ENCODE measurements at places on chromosomes 1 and 21. TPM values are rescaled to one million over a fixed set of nuclear protein-coding genes. Genes with fewer than 3 reads are reported as not detected.
A peak's percentile ranks its signal among the peaks of the same experiment; 100 is the strongest.

The RPF1 gene
- total RNA-seq = 65.4 TPM

GRCh38 chr21:36692114-36692834, 6.6 kb upstream of the SIM2 start:
- no peak for DNase-seq

The KIF14 gene
- 2.0 TPM for total RNA-seq

DNA sequence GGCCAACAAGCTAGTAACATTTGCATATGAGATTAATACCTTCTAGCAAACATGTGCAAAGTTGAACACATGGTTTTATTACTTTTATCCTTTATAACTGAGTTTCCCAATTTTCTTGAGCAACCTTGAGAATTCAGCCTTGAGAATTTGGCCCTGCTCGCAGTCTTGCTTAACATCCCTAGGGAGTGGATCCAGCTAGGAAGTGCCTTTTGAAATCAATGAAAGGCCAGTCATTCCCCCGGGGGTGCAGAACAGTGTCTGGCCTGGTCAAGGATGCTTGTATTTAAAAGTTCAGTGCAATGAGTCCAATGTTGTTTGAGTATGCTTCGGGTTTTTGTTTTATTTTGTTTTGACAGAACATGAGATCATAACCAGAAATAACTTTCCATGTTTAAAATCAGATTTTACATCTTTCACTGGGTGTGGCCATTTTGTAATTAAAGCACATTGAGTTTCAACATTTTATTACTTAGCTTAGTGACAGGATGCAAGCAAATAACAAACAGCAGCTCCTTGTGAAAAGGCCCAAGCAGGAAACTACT, 16.7 kb downstream of the PALMD start:
- DNase-seq = no peak

DNA sequence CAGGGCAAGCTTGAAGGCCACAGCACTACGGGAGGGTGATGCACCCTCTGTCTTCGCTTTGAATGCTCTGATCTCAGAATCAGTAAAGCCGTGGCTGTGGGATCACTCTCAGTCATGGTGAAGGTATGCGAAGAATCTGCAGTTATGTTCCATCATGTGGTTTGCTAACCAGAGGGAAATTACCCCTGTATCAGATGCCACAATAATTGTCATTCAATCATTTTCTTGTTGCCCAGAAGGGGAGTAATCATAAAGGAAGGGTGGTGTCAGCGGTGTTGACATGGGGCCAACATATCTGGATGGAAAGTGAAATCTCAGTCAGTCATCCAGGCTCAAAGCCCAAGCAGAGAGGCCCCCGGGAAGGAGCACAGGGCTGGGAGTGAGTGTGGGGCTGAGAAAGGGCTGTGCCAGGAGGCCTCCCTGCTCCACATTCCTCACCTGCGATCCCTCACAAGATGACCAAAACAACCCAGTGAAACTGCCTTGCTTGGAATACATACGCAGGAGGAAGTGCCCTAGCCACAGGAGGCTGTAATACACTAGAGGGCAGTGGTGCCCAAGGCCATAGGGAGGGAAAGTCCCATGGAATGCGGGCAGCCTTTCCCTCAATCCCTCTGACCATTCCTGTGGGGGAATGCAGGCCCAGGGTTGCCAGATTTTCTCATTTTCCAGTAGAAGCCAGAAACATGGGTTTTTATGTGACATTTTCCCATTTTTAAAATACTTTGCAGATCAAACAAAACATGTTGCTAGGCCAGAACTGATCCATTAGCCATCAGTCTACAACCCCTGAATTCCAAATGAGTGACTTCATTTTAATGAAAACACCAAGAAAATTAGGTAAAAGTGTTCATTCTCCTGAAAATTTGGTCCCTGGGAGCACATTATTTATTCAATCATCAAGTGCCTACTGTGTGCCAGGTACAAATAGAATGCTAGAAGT, 95.7 kb upstream of the VANGL1 start:
- DNase-seq = peak; percentile 93

GRCh38 chr1:59494145-59494833, 197.4 kb downstream of the FGGY start:
- DNase-seq = no peak

The PHGDH gene
- total RNA-seq = 163 TPM

- peak; percentile 91 for DNase-seq
These were observed 195.7 kb downstream of the ROR1 start for GRCh38 chr1:63969441-63969901.

- no peak for DNase-seq
These were observed 182.5 kb upstream of the SGIP1 start for GRCh38 chr1:66351478-66351877.

The HOOK1 gene
- 8.9 TPM for total RNA-seq

The TCEA3 gene
- total RNA-seq = 6.8 TPM

GRCh38 chr1:210344706-210345105, 16.0 kb downstream of the HHAT start:
- DNase-seq = no peak

The CCDC190 gene
- total RNA-seq = not detected

GRCh38 chr1:200035397-200035955, 8.0 kb downstream of the NR5A2 start:
- no peak for DNase-seq

DNA sequence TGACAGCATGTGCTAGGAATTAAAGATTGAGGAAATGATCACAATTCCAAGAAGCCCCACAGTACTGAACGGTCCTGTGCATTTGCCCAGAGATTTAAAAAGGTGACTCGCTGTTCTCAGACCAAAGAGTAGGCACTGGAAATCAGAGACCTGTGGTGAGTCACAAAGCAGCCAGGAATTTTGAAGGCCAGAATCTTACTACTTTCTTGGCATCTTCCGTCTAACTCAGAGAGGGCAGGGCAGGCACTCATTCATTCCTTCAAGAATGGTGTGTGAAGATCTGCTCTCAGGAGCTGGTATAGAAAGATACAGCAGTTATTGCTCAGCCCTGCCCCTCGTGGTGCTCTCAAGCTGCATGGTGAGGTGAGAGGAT, 57.9 kb downstream of the BRINP2 start:
- DNase-seq = peak; percentile 74

The ICOSLG gene
- 1.6 TPM for total RNA-seq

The MAP1LC3C gene
- total RNA-seq = 0.27 TPM

DNA sequence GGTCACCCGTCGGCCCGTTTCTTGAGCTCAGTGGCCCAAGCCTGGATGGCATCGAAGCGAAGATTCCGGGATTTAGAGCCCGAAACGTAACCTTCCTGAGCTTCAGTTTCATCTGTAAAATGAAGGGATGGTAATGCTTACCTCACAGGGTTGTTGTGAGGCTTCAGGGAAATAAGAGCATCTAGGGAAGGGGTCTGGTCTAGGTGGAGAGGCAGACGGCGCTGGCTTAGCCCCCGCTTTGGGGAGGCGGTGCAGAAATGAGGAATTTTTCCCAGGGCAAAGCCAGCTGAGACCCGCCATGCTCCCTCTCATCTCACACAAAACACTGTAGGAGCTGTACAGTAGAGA, 717 bp upstream of the MYCL start:
- DNase-seq = no peak

GRCh38 chr1:246005067-246005466, 502.0 kb downstream of the SMYD3 start:
- peak; percentile 84 for DNase-seq

- DNase-seq = no peak
These were observed 892.6 kb downstream of the MRPL39 start for GRCh38 chr21:24714646-24715200.

DNA sequence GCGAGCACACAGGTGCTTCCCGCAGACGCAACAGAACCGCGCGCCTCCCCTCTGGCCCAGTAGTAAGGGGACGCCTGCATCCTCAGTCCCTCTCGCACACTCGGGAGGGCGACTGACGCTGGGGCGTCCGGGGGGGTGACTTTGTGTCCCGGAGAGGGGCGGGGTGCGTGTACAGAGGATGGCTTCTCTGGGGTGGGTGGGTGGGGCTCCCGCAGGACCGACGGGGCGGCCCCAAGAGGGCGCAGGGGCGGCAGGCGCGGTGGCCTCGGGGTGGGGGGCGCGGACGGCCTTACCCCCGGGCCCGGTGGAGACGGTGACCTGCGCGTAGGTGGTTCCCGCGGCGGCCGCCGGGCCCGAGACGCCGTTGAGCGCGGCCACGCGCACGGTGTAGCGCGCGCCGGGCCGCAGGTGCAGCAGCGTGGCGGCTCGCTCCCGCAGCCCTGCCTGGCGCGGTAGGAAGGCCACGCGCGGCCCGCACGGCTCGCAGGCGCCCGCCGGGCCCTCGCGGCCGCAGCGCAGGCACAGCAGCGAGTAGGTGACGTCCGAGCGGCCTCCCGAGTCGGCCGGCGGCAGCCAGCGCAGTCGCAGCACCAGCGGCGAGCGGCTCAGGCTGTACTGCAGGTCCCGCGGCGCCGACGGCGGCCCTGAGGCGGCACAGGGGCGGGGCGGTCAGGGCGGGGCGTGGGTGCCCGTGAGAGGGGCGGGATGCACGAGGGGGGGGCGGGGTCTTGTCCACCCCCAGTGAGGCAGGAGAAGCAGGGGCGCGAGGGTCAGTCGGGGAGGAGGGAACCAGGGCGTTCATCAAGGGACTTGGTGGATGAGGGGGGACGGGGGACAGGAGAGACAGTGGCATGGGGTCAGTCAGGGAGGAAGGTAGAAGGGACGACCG, 12.1 kb downstream of the EPHA10 start:
- no peak for DNase-seq

The BGLAP gene
- total RNA-seq = not detected

The TMPRSS2 gene
- total RNA-seq = 8.2 TPM

GRCh38 chr21:33046455-33046854, 20.7 kb downstream of the OLIG2 start:
- DNase-seq = no peak

GRCh38 chr1:184456189-184456588, 69.4 kb downstream of the C1orf21 start:
- no peak for DNase-seq

DNA sequence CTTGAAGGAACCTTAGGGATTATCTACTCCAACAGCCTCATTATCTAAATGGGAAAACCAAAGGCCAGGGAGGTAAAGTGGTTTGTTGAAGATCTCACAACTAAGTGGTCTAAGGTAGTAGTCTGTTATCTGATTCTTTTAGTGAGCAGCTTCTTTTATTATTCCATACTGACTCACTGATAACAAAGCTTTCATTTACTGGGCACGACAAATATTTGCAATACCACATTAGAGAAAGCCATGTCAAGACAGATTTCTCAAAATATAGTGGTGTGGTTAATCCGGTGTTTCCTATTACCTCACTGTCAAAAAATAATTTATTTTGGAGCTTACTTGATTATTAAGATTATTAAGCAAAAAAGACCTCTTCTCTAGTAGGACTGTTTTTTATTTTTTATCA, 369.1 kb downstream of the S1PR1 start:
- DNase-seq = no peak

The KIF17 gene
- 1.6 TPM for total RNA-seq

DNA sequence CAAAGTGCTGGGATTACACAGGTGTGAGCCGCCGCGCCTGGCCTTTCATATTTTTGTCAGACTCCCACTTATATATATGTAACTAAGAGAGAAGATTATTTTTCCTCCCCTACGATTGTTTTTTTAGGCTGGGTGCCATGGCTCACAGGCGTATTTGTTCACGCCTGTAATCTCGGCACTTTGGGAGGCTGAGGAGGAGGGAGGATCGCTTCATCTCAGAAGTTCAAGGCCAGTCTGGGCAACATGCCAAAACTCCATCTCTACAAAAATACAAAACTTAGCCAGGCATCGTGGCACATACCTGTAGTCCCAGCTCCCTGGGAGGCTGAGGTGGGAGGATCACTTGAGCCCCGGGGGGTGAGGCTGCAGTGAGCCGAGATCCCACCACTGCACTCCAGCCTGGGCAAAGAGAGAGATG, 23.9 kb upstream of the ITLN2 start:
- DNase-seq = no peak

The KCNJ9 gene
- not detected for total RNA-seq

The CCDC185 gene
- not detected for total RNA-seq

DNA sequence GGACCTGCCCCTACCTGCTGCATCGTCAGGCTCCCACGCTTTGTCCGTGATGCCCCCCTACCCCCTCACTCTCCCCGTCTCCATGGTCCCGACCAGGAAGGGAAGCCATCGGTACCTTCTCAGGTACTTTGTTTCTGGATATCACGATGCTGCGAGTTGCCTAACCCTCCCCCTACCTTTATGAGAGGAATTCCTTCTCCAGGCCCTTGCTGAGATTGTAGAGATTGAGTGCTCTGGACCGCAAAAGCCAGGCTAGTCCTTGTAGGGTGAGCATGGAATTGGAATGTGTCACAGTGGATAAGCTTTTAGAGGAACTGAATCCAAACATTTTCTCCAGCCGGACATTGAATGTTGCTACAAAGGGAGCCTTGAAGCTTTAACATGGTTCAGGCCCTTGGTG, 8.9 kb downstream of the SPATA46 start:
- no peak for DNase-seq

The FALEC gene
- not detected for total RNA-seq

DNA sequence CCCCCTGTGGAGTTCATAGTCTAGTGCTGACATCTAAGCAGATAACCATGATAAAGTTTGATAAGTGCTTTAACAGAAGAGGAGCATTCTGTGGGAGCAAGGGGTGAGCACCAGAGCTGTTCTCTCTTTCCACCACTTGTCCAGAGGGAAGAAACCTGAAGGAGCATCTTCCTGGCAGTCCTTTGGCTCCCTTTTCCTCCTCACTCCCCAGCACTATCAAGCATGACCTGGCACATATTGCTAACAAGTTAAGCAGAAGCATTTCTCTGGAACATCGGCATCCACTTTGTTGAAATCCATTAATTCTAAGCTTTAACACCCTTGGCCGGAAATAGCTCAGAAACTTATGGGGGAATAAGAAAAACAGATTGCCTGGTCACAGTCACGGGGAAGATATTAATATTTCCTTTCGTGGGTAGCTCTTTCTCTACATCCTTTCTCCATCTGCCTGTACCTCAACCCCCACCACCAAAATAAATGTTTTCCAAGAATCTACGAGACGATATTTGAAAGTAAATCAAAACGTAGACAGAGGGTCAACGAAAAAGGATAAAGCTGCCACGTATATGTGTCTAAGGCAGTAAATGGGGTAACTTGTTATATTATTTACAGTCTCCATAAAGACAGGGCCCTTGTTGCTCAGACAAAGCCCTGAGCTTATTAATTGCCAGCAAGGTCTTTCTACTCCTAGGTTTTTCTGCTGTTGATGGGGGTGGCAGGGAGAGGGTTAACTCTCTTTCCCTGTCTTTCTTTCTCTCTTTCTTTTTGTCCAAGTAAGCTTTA, 351.4 kb downstream of the NUF2 start:
- DNase-seq = no peak

GRCh38 chr1:89545264-89546038, 20.8 kb downstream of the LRRC8B start:
- no peak for DNase-seq

DNA sequence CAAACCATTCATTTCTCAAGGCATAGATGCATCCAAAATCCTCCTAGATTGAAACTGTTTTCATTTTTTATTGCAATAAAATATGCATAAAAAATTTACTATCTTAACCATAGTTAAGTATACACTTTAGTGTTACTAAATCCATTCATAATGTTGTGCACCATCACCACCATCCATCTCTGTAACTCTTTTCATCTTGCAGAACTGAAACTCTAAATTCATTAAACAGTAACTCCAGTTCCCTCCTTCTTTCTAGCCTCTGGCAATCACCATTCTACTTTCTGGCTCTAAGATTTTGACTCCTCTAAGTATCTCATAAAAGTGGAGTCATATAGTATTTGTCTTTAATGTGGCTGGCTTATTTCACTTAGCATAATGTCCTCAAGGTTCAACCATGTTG, 236.8 kb downstream of the SMYD3 start:
- no peak for DNase-seq

GRCh38 chr1:207404849-207405525, 49.1 kb upstream of the CR2 start:
- peak; percentile 31 for DNase-seq

The CFHR5 gene
- not detected for total RNA-seq
